ENCODE measurements at places on chromosomes 7 and 10.
A peak's percentile ranks its signal among the peaks of the same experiment; 100 is the strongest.

GRCh38 chr7:128701062-128701785 is 29.1 kb downstream of the GARIN1A start:
- DNase-seq = no peak

GRCh38 chr10:127451628-127452027 is 97.5 kb upstream of the NPS start:
- DNase-seq = no peak

- DNase-seq = no peak
Observed at GRCh38 chr10:2658780-2659179, 408.6 kb upstream of the PFKP start.

DNA sequence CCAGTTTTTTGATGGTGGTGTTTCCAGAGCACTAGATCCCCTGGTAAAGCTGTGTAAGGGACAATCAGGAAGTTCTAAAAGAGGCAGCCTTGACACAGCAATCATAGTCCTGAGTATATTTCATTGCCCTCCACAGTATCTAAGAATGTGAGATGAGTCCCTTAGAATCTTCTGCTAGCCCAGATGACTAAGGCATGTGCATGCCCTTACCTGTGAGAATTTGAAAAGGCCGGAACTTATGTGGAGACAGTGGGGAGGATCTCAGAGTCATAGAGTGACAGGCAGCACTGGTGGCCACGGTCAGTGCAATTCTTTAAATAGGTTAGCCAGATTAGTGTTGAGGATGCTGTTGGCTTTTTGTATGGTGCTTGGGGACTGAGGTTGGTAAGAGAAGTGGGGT is 361.4 kb upstream of the VSTM2A start:
- no peak for DNase-seq

GRCh38 chr10:69748621-69749020 is 53.1 kb upstream of the COL13A1 start:
- DNase-seq = no peak

DNA sequence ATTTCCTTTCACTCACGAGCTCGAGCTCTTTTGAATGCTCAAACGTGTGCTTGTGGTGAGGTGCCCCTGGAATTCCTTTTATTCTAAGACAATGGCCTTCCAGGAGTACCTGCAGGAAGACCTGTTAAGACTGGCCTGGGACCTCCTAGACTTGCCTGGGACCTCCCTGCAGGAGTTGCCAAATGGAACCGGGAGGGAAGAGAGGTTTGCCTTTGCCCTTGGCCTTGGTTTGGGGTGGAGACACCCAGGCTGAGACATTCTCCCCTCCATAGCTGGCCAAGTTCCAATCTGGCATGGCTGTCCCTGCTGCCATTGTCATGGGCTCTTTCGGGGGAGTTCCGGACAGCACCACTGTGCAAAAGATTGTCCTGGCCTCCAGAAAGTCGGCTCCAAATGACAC is 39.7 kb downstream of the DNAJB12 start:
- DNase-seq = no peak

GRCh38 chr10:53052521-53053164 is 280.1 kb upstream of the MBL2 start:
- DNase-seq = no peak

DNA sequence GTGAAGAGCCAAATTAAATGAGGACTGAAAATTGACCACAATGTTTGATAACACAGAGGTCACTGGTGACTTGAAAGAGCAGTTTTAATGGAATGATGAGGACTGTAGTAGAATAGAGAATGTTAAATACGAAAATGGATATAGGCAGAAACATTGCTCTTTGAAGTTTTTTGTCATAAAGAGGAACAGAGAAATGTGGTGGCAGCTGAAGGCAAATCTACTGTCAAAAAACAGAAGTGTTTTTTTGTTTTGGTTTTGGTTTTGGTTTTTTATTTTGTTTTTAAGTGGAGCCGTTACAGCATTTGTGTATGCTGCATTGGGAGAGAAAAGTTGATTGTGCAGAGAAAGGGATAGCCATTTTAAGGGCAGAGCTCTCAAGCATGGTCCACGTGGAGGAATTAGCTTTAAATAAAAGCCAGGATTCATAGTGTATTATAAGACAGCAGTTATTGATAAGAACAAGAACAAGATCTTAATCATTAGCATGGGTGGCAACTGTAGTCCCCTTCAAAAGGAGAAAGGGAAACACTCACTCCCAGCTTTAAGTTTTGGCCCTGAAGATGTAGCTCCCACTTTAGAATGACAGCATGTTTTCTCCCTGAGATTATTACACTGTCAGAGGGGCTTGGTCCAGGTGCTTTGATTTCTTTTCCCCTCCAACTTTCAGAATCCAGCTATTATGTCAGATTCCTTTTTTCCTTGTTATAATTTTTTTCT is 156.7 kb upstream of the BET1 start:
- peak; percentile 81 for DNase-seq

GRCh38 chr7:122290476-122290875 is 14.1 kb downstream of the FEZF1 start:
- no peak for DNase-seq

- peak; percentile 79 for DNase-seq
Observed at GRCh38 chr7:105191331-105191730, 177.3 kb downstream of the KMT2E start.

DNA sequence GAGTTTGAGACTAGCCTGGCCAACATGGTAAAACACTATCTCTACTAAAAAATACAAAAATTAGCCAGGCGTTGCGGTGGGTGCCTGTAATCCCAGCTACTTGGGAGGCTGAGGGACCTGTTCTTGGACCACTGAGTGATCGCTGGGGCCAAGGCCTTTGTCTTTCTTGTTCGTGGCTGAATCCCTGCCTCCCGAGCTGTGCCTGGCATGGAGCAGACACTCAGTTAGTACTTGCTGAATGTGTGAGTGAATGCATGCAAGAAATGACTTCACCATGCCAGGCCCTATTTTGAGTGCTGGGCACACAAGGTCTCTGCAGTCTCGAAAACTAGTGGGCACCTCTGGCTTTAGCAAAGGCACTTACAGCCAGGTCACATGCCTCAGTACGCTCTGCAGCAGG is 85.1 kb downstream of the HIP1 start:
- DNase-seq = no peak

DNA sequence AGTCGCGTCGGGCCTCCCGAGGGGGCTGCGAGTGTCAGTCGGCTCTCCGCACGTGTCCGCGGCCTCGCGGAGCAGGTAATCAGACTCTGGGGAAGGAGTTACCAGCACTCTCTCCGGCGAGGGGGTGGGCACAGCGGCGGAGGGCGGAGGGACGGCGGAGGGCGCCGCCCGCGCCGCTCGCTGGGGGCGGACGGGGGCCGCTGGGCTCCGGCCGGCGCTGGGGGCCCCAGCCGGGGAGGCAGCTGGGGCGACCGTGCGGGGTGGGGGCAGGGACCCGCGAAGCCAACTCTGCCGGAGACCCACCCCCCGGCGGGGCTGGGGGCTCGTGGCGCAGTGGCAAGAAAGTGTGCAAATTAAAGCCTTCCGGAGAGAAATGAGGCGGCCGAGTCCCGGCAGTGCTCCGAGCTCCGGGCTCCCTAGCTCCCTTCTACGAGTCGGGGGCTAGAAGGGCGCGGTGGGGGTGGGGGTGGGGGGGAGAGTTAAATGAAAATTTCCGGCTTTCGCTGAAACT is at the start of gene CDK6:
Gene CDK6, minus strand, starts transcription at position 85 of the 511 bp plus-strand sequence. CDS start 3,250 bp downstream, outside the sequence.
- DNase-seq = peak; percentile 7

GRCh38 chr10:106929291-106929895 is 235.1 kb downstream of the SORCS1 start:
- DNase-seq = no peak

- DNase-seq = no peak
Observed at GRCh38 chr10:34081347-34081743, 733.8 kb downstream of the PARD3 start.

GRCh38 chr10:131574363-131574706 is 262.8 kb upstream of the TCERG1L start:
- no peak for DNase-seq

GRCh38 chr7:44325201-44325671 is at the start of gene CAMK2B:
CAMK2B (minus strand) TSS chr7:44325594; CDS start chr7:44325421, 173 bp downstream.
- DNase-seq = no peak

DNA sequence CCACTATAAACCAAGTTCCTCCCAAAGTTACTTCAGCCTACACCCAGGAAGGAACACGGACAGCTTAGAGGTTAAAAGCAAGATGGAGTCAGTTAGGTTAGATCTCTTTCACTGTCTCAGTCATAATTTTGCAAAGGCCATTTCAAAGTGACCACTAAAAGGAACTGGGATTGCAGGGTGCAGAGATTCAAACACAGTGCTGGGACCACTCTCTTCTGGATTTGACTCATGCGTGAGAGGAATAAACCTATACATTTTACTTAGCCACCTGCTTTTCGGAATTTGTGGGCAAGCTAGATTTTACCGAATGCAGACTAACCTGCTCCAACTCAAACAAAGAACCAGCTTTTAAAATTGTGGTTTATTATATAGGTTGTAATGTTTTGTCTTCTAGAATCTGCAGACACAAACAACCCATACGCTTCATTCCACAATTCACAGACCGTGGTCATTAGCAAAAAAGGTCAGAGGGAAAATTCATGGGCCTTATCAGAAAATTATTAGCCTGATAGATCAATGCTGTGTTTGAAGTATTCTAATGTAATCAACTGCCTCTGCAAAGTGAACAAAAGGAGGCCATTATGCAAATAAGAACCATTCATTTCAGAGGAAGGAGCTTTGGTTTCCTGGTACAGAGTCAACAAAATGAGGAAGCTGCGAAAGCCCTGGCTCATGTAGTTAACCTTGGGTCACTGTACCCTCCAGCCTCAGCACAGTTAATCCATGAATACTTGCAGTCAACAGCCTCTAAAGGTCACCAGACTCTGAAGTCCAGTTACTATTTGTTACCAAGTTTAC is 342.7 kb upstream of the KLF6 start:
- peak; percentile 95 for DNase-seq

- DNase-seq = no peak
Observed at GRCh38 chr10:31158011-31158658, 126.5 kb upstream of the ZNF438 start.

GRCh38 chr7:107743567-107744344 is at the start of gene CBLL1:
CBLL1 (plus strand) TSS chr7:107744142; CDS start chr7:107744164, 22 bp downstream.
- DNase-seq = peak; percentile 96

DNA sequence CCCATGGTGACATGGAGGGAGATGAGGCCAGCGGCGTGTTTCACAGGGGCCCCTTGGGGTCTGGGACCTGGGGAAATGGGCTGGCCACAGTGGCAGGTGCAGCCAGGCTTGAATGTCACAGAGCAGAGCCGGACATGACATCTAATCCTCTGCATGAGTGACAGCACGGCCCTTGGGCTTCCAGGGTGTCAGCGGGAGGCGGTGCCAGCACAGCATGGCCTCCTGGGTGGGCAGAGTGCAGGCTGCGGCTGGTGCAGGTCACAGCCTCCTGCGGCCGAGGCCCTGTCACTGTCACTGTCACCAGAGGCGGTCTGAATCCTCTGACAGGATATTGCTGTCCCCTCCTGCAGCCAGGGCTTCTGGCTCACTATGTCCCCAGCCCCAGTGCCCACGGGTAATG is 18.2 kb downstream of the BHLHA15 start:
- DNase-seq = no peak

GRCh38 chr7:98107313-98107721 is 655 bp downstream of the LMTK2 start:
- peak; percentile 25 for DNase-seq

GRCh38 chr7:11709196-11709595 is 122.8 kb downstream of the THSD7A start:
- DNase-seq = no peak

- DNase-seq = no peak
Observed at GRCh38 chr10:96598846-96599245, 12.0 kb upstream of the TM9SF3 start.

DNA sequence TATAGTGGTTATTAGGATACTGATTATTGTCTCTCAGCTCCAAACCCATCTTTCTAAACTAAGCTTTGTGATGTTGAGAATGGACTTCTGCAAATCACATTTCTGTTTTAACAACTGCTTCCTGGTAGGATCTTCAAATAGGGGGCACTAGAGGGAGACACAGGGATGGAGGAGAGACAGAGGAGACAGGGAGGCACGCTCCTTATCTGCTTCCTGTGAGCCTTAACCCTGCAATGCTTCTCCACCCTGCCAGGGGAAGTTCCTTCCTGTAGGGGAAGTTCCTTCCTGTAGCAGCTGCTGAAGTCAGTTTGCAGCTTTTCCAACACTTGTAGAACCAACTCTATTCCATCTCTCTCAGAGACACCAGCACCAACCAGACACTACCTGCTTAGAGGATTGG is 847.2 kb downstream of the CCSER2 start:
- no peak for DNase-seq

DNA sequence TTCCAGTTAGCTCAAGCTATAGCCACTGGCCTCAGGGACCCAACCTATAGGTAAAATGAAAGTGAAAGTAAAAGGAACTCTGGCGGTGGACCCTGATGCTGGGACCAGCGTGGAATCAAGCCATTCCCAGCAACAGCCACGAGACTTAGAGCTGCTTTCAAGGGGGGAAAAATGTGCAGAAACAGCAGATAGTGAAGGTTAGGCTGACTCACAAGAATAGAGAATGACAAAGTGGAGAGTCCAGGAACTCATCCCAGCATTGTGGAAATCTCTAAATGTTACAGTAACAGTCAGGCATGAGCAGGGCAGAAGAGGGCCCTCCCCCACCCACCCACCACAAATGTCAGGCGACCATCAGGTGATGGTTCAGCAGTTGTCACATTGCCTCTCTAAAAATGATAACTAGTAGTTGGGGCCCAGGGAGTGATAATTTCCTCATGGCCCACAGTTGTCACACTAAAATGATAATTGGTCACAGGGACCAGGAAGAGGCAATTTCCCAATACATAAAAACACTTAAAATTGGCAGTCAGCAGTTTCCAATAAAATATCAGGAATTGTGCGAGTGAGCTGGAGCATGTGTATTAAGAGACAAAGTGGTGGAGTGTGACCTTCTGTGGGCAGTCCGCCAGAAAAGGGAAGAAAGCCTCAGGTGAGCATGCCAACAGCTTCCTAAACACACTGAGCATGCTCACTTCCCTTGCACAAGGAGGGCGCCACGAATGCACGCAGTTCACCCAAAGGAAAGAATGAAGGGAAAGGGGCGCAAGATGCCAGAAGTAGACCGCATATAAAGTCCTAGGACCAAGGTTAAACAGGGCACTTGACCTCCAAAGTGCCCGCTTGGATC is 129.8 kb upstream of the PPP1R3A start:
- DNase-seq = peak; percentile 80

DNA sequence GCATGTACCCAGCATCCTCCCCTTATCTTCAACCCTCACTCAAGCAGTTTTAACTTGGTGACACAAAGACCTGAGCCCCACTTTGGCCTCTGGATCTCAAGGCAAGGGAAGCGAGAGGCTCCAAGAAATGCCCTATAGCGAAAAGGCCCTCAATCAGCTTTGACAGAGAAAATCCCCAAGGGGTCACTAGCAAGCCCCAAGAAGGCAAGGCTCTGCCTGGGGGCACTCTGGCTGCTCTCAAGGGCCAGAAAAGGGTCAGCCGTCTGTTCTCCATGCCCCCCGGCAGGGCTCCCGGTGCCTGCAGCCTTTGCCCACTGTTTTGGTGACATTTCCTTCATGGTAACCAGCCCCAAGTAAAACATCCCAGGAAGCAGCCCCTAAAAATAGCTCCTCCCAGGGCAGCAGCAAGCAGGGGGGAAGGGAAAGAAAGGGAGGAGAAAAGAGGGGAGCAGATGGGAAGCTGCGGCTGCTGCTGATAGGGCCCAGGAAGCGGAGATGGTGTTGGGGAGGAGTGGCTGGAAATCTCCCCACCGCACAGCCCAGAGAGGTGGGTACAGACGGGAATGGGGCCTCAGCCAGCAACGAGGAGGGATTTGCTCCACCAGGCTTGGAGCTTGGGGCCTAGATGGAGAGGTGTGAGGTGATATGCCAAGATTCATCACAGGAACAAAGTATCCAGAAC is 7.1 kb downstream of the CAMK2G start:
- DNase-seq = no peak
